SW480 (cell line): ENCODE measurements at places on chromosomes 2 and 18.

DNA sequence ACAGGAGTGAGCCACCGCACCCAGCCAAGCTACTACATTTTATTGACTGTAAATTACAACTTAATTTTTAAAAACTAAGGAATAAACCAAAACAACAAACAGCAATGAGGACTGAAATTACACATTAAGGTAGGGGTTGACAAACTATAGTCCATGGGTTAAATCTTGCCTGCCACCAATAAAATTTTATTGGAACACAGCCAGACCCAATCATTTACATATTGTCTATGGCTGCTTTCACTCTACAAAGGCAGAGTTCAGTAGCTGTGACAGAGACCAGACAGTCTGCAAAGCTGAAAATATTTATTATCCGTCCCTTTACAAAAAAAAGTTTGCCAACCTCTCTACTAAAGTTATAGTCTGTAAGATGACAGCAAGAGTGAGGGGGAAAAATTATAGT lies 24.3 kb upstream of the UGP2 start:
- no peak for DNase-seq

GRCh38 chr2:73984922-73985307 lies 205 bp downstream of the TET3 start:
- peak; percentile 43 for DNase-seq

DNA sequence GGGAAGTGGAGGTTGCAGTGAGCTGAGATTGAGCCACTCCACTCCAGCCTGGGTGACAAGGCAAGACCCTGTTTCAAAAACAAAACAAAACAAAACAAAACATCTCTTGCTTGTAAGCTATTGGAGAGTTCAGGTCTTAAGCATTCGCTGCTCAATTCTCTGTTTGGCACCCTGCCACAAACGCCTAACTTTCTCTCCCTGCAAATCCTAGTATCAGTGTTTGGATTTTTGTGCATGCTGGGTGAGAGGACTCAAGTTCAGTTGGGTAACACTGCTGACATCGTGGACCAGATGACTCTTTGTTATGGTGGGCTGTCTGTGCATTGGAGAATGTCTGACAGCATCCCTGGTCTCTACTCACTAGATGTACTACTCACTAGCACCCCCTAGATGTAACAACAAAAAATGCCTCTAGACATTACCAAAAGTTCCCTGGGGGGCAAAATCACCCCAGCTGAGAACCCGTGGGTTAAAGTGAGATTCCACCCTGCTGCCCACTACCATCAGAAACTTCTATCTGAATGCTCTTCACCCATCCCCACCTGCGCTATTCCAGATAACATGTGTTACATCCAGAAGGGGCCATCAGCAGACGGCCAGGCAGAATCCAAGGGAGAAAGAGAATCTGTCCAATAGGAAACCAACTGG lies 50.9 kb downstream of the CACNB4 start:
- DNase-seq = no peak

DNA sequence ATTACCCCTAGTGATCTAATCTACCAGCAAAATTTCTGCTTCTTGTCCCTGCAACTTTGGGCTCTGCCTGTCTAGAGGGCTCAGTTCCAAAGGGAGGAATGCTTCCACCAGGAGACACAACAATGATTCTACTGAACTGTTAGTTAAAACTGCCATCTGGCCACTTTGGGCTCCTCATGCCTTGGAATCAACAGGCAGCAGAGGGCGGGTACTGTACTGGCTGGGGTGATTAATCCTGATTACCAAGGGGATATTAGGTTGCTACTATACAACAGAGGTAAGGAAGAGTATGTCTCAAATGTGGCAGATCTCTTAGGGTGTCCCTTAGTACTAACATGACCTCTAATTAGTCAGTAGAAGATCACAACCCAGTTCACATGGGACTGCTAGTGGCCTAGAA lies 21.4 kb downstream of the HADHA start:
- no peak for DNase-seq

GRCh38 chr18:7341581-7342337 lies 110.9 kb downstream of the LRRC30 start:
- DNase-seq = no peak

DNA sequence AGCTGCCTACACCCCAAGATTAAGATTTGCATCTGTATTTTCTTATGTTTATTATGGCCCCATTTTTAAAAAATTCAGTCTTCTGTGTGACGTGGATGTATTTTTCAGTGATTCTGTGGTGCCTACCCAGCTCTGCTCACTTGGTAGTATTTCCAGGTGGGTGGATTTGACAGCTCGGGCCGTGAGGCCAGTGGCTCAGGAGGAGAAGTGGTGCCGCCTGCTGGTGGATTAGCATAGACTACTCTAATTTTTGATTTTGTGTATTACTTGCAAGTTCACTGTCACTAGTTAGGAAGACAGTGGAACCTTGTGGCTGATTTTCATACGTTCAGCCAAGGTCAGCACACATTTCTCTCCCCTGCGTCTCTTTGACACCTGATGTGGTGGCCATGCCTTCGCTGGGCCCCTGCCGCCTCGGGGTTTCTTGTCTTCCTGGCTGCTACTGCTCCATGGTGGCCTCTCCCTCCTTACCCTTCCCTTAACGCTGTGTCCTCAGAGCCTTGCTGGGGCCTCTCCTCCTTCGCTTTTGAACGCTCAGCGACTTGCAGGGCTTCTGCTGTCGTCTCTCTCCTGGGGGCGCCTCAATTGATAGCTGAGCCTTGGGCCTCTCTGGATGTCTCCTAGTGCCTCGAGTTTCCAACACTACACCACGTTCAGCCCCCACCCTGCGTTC lies 89.4 kb downstream of the DGKD start:
- peak; percentile 68 for DNase-seq

DNA sequence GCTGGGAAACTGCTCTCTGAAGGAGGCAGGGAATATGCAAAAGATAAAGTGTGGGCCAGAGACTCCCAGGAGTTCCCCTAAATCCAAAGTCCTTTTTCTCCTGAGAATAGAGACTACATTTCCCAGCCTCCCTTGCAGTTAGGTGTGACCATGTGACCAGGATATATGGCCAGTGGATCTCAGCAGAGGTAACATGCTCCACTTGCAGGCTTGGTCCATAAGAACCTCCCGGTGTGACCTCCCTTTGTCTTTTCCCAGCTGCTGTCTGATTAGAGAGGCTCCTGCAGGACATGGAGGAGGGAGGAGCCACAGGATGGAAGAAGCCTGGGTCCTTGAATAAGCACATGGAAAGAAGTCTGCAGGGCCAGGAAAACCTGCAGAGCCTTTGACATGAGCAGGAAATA lies 76.2 kb downstream of the TGFA start:
- DNase-seq = no peak

GRCh38 chr2:116877274-116877673 lies 937.2 kb upstream of the DDX18 start:
- no peak for DNase-seq

DNA sequence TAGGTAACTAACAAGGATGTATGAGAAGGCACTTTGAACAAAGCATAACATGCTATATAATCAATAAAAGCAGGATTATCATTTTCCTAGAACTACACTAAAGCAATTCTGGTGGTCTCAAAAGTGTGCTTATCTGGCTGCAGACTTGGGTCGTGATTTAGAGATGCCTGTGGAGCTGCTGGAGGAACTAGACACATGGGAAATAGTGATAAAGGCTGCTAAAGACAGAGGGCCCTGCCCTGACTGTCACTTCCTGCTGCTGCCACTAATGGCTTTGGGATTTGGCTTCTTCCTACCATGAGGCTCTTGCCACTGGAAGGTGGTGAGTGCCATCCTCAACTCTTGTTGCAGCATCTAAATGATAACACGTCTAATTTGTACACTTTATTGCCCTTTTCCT lies 22.5 kb downstream of the TMEM178A start:
- DNase-seq = no peak

GRCh38 chr2:44535376-44535775 lies 173.6 kb downstream of the CAMKMT start:
- no peak for DNase-seq

GRCh38 chr2:11129598-11130449 lies 25.4 kb upstream of the SLC66A3 start:
- peak; percentile 82 for DNase-seq

DNA sequence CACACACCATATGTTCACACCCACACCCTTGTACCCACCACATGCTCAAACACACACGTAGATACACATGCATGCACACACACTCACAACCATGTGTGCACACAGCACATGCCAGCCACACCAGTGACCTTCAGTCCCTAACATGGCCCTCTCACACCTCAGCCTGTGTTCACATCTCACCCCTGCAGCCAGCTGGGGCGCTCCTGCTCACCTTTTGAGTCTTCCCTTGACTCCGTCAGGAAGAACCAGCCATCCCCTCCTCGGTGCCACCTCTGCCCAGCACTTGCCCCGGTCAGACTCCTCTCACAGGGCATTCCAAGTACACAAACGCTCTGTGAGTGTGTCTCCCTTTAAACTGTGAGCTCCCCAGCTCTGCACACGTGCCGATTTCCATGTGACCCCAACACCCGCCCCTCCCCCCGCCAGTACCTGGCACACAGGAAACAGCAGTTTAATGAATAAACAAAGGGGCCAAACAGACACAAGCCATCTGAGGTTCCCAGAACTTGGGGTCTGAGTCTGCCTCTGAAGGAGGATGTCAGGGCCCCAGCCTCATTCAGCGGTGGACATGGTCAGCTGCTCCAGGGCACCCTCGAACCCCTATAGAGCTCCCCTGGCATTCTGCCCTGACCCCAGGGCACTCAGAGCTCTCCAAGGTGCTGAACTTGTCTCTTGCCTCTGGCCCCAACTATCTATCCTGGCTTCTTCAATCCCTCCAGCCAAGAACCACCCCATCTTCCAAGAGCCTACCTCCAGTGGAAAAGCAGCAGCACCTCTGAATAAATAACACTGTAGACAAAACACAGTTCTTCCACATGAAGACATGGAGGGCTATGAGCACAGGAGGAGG lies 252.9 kb downstream of the ATAD2B start:
- DNase-seq = peak; percentile 15

GRCh38 chr2:37898448-37898847 lies 26.6 kb upstream of the RMDN2 start:
- no peak for DNase-seq

DNA sequence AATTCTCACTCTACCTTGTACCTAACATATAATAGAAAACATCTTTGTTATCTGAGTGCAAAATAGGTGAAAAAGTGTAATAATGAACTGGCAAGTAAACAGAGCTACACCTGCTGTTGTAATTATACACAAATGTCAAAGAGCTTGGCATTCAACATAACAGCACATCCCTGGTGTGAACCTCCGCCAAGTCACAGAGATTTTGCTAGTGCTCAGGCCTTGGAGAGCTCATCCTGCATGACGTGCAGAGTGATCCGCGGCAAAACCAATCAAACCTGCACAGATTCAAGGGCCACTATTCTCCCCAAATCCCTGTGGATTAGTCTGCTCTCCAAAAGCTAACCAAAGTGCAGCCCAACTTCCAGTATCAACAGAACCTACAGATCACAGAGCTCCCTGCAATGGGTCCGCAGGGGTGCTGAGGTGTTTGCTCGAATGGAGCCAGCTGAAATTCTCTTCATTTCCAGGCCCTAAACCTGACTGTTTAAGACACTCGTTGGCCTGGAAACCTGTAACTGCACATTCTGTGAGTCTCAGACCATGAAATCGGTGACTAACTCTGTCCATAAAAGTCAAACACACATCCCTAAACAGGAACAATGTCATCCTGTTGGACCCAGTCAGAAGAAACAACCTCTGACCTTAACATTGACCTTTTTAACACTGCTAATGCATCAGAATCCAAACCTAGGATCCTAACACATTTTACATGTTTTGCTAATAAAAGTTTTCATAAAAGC lies 111.8 kb downstream of the EPB41L3 start:
- DNase-seq = no peak

GRCh38 chr2:118859157-118859770 lies 11.8 kb upstream of the EN1 start:
- no peak for DNase-seq

- DNase-seq = no peak
These were observed 157.8 kb upstream of the HDAC4 start for GRCh38 chr2:239558661-239559060.

GRCh38 chr2:161844822-161845221 lies 220.6 kb downstream of the SLC4A10 start:
- no peak for DNase-seq

GRCh38 chr2:238247002-238247822 lies 7.4 kb upstream of the HES6 start:
- DNase-seq = no peak

GRCh38 chr2:46050027-46050426 lies 247.2 kb upstream of the EPAS1 start:
- DNase-seq = no peak

- no peak for DNase-seq
These were observed 33.9 kb upstream of the DARS1 start for GRCh38 chr2:136019306-136019705.

- DNase-seq = no peak
These were observed 22.1 kb upstream of the CNOT11 start for GRCh38 chr2:101230541-101231001.

- DNase-seq = no peak
These were observed 36.6 kb upstream of the SKOR2 start for GRCh38 chr18:47287911-47288585.

DNA sequence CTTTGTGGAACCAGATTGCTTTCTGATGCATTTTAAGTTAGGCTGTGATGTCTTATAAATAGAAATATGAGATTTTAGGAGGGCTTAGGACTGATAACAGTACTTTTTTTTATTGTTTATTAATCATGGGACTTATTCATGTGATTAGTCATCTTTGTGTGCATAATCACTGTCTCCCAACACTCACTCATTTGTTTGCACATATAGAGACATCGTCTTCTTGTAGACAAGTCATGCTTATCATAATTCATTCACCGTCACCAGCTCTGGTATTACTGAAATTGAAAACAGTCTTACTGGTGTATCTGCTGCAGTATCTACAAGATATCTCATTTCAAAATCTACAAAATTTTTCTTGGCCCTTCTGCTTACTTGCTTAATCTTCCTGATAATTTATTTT lies 45.8 kb downstream of the WDR7 start:
- no peak for DNase-seq

DNA sequence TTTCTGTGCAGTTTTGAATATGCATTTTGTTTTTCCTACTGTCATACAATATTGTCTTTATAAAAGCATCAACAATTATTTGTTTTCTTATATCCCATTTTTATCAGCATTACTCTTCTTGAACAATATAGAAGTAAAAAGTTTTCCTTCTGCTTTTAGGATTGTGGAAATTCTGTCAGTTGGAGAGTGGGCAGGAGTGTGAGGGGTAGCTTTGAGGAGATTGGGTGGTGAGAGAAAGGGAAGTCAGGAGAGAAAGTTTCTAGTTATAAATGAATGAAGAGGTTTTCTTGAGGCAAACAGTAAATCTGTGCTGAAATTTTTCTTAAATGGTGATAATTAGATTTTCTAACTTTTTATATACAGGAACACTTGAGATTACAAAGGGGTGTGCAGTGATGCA lies 151.7 kb upstream of the NOSTRIN start:
- no peak for DNase-seq
